ENCODE measurements at places on chromosomes 16 and 17. TPM values are rescaled to one million over a fixed set of nuclear protein-coding genes. Genes with fewer than 3 reads are reported as not detected.

KRT36 gene
- total RNA-seq: not detected

DNA sequence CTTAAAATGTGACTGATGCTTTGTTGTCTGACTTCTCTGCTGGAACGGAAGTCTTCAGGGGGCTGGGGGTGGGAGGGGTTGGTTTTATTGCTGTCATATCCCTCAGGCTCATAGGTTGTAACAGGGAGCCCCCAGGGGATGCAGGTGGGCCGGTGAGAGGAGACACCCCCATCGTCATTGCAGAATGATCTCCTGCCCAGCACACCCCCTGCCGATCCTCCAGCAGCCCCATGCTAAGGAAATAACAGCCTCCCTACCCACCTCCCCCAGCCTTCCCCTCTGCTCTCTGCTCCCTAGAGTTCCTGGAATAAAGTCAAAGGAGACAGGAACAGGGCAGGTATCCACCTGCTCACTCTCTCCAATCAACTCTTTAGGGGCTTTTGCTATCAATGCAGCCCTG lies 270.1 kb upstream of the TNRC6C start:
- no peak for DNase-seq

DNA sequence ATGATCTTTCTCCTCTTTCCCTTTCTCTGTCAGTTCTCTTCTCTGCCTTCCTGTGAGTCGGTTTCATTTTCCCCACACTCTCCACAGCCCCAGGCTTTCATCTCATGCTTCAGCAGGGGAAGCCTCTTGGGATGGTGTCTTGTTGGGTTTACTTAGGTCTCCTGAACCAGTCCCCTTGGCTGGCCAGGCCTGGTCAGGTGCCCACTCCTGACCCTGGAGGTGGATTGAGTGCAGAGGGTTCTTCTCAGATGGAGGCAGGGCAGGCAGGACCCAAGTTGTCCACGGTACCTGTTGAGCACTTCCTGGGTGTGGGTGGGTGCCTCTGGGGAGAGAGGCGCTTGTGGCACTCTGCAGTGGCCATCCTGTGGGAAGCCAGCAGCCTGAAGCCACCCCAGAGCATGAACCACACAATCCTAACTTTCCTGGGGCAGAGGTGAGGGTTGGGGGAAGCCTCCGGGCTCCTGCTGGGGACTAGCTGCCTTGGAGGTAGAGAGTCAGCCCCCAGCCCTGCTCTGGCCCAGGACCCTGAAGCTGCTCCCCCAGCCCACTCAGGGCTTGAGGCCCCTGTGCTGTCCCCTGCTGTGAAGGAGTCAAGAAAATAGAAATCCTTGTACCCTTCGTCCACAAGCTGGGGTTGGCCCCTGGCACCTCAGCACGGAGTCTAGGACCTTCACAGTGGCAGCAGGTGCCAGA lies 2.0 kb upstream of the RAP1GAP2 start:
- DNase-seq: no peak

FUS gene
- total RNA-seq: 858 TPM

DNA sequence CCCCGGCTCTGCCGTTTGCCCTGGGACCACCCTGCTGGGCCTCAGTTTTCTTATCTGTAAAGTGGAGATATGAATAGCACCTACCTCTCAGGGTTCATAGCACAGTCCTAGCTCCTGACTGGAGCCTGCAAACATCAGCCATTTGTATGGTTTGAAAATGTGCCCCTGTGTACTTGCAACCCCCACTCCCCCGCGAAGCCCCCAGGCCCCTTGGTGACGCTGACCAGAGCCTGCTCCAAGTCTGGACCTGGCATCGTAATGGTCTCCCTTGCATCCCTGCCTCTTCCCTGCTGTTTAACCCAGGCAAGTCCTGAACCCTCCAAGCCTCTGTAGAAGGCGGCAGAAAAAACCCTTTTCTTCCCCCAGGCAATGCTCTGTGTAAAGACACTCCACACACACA lies 128.0 kb downstream of the IRF8 start:
- no peak for DNase-seq

ENKD1 gene
- total RNA-seq: 9.3 TPM

GRCh38 chr16:86040496-86040895 lies 141.5 kb downstream of the IRF8 start:
- DNase-seq: no peak

DNA sequence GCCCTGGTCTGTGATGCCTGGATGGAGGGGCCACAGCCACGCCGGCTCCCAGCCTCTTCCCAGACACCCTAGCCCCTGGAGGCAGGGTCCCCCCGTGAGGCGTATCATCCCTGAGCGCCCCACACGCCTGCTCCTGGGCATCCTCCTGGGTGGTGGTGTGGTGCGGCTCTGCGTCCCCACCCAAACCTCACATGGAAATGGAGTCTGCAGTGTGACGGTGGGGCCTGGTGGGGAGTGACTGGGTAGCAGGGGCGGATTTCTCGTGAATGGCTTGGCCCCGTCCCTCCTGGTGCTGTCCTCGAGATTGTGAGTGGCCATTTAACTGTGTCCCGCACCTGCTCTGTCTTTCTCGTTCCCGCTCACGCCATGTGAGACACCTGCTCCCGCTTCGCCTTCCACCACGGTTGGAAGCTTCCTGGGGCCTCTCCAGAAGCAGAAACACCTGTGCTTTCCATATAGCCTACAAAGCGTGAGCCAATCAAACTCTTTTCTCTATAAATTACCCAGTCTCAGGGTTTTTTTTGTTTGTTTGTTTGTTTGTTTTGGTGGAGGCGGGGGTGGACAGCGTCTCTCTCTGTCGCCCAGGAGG lies 5.9 kb upstream of the SSTR5 start:
- no peak for DNase-seq

DNA sequence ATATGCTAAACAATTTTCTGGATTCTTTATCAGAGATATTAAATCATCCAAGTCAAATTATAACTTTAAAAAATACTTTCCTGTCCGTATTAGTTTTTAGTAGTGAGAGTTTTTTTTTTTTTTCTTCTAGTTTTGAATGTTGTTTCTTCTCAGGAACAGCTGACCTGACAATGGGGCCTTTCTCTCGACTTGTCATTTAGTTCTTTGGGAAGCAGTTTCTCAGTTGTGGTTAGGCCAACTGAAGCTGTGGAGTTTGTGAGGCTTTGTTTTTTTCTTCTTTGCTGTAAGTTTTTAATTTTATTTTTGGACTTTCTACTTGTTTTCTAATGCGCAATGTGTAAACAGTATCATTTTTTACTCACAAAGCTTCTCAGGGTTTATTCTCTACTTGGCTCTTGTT lies 140.8 kb downstream of the FTO start:
- no peak for DNase-seq

DNA sequence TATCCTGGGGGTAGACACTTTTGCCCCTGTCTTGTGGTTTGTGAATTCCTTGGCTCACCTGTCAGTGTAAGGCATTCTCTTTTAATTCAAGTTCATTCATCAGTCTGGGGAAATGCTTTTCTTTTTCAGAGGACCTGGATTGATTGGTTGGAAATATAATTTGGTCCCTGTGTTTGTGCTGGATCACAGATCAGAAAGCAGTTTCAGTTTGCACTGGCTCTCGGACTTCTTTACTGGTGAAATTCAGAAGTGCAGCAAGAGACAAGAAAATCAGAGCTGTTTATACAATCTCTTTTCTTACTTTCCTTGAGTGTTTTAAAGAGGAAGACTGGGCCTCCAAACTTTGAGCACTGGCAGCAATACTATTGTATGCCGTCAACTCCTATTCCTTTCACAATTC lies 161.8 kb upstream of the KCNJ16 start:
- DNase-seq: no peak

BAIAP3 gene
- total RNA-seq: 0.12 TPM

- DNase-seq: no peak
Observed at GRCh38 chr17:13140750-13141149, 122.9 kb upstream of the ELAC2 start.

NATD1 gene
- 1.1 TPM for total RNA-seq

FOXN1 gene
- total RNA-seq: not detected

GRCh38 chr16:21590796-21591195 lies 8.6 kb upstream of the METTL9 start:
- no peak for DNase-seq

GRCh38 chr17:50194934-50195865 lies 6.2 kb downstream of the COL1A1 start:
- DNase-seq: no peak

DNA sequence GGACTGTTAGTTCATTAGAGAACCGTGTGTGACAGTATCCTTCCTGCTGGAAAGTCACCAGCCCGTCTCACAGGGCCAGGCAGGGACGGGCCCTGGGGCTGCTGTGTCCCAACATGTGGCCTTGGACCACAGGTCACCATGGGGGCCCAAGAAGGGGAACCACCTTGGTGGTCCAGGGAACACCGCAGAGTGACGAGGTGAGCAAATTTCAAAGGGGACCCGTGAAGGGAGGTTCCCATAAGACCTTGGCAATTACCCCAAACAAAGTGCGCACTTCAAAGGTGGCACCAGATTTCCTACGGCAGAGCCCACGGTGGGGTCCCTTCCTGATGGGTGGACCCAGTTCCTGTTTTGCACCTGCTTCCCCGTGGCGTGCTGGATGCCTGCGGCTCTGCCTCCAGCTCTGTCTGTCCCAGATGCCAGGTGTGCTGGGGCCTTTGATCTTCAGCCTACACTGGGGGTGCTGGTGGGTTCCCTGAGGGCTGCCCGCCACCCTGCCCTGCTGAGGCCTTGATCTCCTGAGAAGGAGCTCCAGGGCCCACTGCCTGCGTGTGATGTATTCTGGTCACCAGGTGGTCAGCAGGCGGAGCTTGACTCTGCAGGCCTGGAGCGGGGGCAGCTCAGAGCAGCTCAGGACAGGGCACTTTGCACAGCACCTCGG lies 27.0 kb downstream of the SLC7A5 start:
- DNase-seq: no peak

GRCh38 chr17:52035336-52035915 lies 123.1 kb downstream of the CA10 start:
- no peak for DNase-seq

DNA sequence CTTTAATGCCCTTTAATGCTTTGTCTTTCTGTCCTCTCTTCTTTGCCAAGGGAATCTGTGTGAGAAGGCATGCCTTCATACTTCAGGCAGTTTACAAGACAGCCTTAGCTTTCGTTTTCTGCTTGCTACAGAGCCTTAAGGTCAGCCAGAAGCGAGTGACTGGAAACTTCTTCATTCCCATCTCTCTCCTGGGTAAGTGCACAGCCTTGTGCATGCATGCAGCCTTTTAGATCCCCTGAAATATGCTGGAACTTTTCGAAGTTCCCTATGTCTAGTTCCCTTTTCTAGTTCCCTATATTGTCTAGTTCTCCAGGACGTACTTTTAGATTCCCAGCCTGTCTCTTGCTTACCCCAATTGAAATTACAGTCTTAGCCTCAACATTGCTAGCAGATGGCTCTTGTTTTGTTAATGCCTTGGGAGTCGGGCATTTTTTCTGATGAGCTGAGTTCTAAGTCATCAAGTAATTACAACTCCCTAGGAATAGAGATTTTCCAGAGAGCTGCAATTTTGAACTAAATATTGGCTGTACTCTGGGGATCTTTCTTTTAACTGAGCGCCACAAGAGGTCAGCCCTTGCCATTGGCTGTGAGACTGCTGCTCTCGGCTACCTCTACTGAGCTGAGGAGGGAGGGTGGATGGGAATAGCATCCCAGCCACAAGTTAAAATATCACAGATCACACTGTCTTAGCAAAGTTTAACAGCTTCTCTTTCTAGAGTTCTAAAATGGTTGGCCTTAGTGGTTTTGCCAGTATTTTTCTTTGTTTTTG lies 22.7 kb upstream of the PPM1D start:
- no peak for DNase-seq

- DNase-seq: no peak
Observed at GRCh38 chr17:68509141-68510057, 2.8 kb upstream of the PRKAR1A start.

GPRC5B gene
- total RNA-seq: 0.30 TPM

GRCh38 chr17:60542071-60542470 lies 16.0 kb upstream of the APPBP2 start:
- DNase-seq: no peak

ACLY gene
- 202 TPM for total RNA-seq
